ENCODE measurements at places on chromosomes 3 and 15.

GRCh38 chr3:52293491-52294319, 6.1 kb downstream of the GLYCTK start:
- DNase-seq: no peak

GRCh38 chr15:51642696-51643095, 20.1 kb upstream of the DMXL2 start:
- no peak for DNase-seq

GRCh38 chr3:159804726-159805410, 183.8 kb upstream of the IL12A start:
- DNase-seq: peak; percentile 49

GRCh38 chr3:179660872-179661271, 8.0 kb downstream of the USP13 start:
- no peak for DNase-seq

DNA sequence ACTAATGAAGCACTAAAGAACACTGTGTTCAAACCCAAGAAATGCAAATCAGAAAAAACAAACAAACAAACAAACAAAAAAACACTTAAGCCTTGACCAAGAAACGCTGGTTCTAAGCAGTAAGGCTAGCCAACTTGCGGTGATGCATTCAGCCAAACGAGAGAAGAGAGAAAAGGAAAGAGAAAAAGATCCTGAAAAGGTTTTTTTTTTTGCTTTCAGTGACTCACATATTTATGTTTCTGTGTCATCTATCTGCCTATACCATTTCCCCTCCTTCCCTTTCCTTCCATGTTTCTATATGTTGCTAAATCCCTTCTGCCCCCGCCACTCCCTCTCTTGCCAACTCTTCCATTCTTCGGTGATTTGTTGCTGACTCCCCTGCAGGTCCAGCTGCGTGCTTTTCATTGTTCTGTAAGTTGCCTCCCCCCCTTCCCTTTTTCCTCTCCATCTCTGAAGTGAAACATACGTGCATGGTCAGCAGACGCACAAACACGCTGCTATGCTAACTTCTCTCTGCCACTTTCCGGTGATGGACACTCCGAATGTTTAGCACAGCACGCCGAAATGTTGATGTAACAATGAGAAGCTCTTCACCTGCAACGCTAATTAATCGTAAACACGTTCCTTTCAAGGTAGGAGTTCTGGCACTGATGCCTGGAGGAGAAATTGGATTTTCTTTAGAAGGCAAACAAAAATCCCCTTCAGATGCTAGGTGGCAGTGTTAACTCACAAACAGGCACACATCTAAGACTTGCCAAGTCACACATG, 154.4 kb downstream of the TUSC7 start:
- no peak for DNase-seq

DNA sequence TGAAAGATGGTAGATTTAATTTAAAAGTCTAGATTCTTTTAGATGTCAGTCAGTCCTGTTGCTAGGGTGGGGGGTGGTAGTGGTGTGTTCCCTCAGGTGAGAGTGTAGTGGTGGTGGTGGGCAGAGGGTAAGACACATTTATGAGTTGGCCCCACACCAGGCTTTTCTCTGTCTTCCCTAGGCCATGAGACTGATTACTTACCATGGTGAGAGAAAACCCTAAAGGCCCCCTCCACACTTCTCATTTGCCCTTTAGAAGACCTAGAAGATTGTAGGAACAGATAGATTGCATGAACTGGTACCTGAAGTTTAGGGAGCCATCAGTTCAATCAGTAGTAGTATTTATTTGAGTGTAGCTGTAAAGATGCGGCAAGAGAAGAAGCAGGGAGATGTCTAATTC, 20.9 kb downstream of the FNDC3B start:
- no peak for DNase-seq

- no peak for DNase-seq
Measured at GRCh38 chr3:156417559-156418132, 137.3 kb downstream of the SSR3 start.

DNA sequence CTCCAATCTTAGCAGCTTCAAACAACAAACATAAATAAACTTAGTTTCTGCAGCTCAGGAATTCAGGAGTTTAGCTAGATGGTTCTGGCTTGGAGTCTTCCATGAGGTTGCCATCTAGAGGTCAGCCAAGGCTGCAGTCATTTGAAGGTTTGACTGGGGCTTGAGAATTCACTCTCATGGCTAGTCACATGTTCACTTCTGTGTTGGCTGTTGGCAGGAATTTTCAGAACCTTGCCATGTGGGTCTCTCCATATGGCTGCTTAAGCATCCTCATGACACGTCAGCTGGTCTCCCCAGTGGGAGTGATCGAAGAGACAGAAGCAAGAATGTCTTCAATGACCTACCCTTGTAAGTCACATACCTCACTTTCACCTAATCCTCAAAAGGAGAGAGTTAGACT, 269.2 kb upstream of the CNTN3 start:
- no peak for DNase-seq

GRCh38 chr3:66017084-66017483, 21.6 kb downstream of the MAGI1 start:
- no peak for DNase-seq

GRCh38 chr3:170840291-170840859, 29.6 kb downstream of the RPL22L1 start:
- no peak for DNase-seq

GRCh38 chr3:25834346-25834745, 44.5 kb downstream of the OXSM start:
- no peak for DNase-seq

DNA sequence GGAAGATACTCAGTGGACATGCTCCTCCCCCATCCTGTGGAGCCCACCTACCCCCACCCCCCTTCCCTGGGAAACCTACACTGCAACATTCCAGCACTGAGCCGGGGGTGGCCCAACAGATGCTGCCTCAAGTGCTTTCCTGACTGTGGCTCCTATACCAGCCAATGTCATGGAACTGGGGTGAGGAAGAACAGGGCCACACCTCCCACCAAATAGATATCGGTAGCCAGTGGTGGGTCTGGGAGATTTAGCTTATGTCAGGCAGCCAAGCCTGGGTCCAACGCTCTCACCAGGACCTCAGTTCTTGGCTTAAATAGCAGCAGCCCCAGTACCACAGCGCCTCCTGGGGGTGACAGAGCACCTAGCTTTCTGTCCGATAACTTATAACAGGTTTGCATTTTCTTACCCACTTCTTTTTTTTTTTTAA, 30.3 kb downstream of the CDC25A start:
- DNase-seq: no peak

- DNase-seq: no peak
Measured at GRCh38 chr15:37586976-37587375, 347.5 kb upstream of the TMCO5A start.

DNA sequence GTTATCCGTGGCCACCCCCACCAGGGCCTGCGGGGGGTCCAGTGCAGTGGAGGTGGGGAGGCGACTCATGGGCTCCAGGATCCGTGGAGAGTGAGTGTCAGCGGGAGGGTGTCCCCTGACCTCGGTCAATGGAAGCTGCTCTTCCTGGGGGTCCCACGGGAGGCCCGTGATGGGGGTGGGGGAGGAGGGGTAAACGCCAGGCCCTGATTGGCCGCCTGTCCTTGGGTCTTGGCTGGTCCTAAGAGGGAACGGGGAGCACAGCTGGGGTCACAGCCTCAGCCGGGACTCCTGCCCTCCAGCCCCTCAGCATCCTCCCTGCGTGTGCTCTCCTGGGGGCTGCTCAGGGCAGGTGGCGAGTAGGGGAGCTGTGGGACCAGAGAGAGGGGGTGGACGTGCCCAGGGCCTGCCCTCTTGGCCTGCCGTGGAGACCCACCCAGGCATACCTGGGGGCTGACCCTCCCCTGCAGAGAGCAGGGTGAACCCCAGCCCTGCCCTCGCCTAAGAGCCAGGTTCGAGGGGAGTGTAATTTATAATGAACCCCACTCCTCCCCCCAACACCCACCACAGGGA, 184.6 kb downstream of the GOLGA6L6 start:
- DNase-seq: no peak

DNA sequence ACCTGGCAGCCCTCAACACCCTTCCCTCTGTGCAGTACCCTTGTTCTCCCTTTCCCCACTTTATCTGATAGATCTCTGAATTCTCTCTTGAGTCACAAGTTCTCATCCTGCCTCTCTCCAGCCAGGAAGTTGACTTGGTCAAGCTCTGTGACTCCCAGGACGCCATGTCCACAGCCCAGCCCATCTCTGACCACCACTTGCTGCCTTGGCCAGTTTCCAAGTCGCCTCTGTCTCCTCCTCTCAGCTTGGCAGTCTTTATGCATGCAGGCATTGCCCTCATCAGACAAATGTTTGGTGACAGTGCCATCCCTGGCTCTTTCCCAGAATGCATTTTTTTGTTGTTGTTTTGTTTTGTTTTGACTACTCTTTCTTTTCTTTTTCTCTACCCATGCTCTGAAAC, 25.7 kb downstream of the ZNF35 start:
- DNase-seq: no peak

GRCh38 chr3:24683633-24684384, 189.2 kb upstream of the THRB start:
- DNase-seq: no peak

DNA sequence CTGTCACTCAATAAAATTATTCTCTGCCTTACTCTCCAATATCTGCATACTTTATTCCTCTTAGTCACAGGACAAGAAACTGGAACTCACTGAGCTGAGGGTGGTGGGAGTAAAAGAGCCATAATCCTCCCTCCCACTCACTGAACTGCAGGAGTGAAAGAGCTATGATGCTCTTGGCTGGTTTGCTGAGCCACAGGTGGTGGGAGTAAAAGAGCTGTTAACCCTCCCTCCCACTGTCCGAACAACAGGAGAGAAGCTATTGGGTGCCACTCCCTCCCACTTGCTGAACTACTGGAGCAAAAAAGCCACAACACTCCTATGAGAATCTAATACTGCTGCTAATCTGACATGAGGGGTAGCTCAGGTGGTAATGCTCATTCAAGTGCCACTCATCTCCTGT, 391.0 kb downstream of the NSUN3 start:
- DNase-seq: no peak

- no peak for DNase-seq
Measured at GRCh38 chr3:171001957-171002694, 24.4 kb downstream of the SLC2A2 start.

DNA sequence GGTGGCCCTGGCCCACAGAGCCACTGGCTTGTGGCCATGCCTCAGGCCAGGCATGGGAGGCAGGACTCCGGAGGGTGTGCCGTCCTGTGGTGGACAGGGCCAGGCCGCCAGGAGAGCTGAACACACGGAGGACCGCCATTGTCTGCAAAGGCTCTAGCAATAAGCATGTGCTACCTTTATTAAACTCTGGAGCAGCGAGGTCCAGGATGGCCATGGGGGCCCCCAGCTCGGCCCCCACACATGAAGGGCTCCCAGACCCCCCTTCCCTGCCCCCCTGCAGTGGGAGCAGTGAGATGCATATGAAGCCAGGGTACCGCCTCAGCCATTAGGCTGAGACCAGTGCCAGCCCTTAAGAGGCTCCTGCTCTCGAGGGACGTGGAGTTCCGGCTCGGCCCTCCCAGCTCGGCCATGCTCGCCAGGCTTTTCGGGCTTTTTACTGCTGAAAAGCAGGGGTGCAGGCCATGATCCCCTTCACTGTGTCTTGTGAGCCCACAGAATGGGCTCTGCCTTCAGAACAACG, 2.7 kb downstream of the AMIGO3 start:
- no peak for DNase-seq

DNA sequence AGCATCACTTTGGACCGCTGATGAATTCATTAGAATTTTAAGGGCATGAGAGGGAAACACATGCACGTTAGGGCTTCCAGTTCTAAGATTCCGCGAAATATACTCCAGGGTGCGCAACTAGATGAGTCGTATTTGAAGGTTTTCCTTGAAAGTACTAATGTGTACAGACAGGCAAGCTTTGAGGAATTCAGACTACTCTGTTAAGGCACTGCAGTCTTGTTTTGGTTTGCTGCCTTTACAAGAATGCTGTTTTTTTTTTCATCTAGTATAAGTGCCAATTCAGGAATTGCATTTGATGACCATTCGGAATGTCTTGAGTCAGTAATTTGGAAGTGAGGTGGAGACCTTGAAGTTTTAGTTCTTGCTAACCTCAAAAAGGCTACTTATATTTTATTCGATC, 19.1 kb downstream of the TRNT1 start:
- no peak for DNase-seq

- DNase-seq: no peak
Measured at GRCh38 chr15:81043935-81044575, 43.3 kb downstream of the TLNRD1 start.

GRCh38 chr3:187742351-187743171, 2.7 kb downstream of the BCL6 start:
- no peak for DNase-seq

- DNase-seq: no peak
Measured at GRCh38 chr15:79778378-79778990, 118.3 kb downstream of the MTHFS start.

DNA sequence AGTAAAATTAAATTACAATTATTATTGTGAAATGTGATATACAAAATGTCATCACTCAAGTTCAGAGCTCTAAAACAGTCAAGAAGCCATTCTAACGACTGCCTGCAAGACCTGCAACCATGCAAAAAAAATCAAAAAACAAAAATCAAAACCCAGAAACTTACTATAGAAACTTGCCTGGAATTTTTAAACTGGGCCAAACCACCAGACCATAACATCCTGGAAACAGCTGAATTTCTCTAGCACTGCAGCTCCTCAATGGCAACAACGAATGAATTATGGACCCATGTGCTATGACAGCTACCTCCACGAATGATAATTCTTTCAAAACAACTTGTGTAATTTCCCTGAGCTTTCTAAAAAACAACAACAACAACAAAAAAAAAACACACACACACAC, 130.0 kb upstream of the KCNMB2 start:
- no peak for DNase-seq

DNA sequence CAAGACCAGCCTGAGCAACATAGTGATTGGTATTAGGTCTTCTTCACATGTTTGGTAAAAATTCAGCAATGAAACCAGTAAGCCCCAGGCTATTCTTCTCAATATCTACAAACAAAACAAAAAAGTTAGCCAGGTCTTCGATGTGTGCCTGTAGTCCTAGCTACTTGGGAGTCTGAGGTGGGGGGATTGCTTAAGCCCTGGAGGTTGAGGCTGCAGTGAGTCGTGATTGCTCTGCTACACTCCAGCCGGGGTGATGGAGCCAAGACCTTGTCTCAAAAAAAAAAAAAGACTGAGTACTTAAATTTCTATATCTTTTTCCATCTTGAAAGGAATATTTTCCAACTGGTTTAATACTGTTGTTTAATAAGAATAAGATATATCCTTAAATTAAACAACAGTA, 106.8 kb downstream of the MBNL1 start:
- no peak for DNase-seq

DNA sequence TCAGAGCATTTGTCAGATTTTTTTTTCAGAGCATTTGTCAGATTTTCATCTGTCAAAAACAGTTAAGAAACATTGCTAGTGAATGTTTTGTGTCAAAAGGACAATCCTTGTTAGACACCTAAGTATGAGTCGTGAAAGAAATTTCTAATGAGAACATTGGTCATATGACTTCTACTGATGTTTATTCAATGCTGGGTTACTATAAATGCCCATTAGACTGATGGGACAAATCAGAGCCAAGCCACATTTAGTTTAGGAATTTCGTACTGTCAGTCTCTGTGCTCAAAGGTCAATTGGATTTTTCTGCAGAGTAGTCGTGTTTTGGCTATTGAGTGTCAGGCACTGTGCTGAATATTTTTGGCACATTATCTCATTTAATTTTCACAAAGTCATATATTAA, 31.6 kb downstream of the TSC22D2 start:
- no peak for DNase-seq

- no peak for DNase-seq
Measured at GRCh38 chr3:14303336-14304100, 98.9 kb upstream of the SLC6A6 start.

GRCh38 chr3:127096256-127097071, 96.5 kb upstream of the PRR23E start:
- DNase-seq: no peak
